DMS153 (cell line): ENCODE measurements at places on chromosomes 5 and 9.

DNA sequence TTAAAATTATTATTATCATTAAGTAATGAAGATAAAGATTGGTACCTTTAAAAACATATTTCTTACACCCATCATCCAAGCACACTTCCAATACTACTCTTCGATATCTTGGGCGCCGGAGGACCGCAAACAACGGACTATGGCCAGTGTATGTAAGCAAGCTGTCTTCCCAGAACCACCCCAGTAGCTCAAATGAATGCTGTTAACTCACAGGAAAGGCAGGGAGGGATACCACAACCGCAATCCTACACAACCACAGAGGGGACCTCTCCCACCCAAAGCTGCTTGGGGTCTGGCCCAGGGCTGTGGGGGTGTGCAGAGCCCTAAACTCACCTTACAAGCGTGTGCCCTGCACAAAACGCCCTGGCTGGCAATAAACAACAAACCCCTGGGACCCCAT is 20.6 kb downstream of the GOLM1 start:
- no peak for DNase-seq

- no peak for DNase-seq
These were observed 50.7 kb downstream of the ZNF622 start for GRCh38 chr5:16414861-16415260.

DNA sequence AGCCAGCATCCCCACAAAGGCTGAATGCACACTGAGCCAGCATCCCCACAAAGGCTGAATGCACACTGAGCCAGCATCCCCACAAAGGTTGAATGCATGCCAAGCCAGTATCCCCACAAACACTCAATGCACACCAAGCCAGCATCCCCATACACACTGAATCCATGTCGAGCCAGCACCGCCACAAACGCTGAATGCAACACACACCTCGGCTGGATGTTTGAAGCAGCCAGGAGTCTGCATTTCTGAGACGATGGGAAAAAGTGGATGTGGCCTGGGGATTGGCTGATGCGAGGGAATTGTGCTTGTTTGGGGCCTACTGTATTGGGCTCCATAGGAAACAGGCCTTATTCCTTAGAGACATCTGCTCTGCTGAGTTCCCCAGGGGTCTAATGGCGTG is 30.9 kb upstream of the CEP72 start:
- no peak for DNase-seq

DNA sequence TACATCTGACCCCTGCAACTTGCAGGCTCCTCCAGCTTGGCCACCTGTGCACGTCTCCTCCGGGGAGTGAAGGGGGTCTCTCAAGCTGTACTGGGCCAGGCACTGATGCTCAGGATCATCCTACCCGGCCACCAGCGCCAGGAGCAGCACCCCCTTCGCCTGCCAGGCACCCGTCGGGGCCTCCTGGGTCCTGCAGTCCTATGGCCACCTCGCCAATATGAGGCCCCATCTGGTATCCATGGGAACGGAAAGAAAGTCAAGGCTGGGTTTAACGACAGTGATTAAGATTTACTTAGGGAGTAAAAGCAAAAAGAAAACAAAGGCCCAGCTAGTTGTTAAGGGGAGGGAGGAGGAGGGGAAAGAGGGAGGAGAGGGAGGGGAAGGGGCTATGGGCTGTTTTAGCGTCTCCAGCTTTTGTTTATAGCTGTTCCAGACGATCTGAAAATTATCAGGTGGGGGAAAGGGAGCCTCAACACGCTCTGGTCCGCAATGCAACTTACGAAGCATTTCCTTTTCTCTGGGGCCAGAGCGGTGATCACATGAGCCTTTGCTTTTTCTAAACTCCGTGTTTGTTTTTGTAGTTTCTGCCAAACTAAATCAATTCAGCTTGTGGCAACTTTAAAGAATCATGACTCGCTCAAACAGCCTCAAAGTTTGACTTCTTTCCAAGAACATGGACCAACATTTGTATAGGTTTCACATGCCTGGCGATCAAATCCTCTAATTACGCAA is 132.4 kb downstream of the ROR2 start:
- DNase-seq: no peak

DNA sequence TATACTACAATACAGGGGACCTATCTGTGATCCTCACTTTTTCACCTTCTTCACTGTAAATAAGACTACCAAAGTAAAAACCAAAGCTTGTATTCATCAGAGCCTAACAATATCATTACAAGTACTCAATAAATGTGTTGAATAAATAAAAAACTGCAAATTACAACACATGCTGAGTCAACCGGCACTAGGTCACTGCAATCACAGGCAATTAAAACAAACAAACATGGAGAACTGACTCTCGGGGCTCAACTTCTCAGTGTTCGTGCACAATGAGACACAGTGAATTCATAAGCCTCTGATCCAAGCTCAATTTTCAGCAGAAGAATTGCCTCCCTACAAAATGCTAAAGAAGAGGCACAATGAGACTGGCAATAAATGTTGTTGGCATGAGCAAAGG is 69.2 kb downstream of the CDK5RAP2 start:
- DNase-seq: no peak

DNA sequence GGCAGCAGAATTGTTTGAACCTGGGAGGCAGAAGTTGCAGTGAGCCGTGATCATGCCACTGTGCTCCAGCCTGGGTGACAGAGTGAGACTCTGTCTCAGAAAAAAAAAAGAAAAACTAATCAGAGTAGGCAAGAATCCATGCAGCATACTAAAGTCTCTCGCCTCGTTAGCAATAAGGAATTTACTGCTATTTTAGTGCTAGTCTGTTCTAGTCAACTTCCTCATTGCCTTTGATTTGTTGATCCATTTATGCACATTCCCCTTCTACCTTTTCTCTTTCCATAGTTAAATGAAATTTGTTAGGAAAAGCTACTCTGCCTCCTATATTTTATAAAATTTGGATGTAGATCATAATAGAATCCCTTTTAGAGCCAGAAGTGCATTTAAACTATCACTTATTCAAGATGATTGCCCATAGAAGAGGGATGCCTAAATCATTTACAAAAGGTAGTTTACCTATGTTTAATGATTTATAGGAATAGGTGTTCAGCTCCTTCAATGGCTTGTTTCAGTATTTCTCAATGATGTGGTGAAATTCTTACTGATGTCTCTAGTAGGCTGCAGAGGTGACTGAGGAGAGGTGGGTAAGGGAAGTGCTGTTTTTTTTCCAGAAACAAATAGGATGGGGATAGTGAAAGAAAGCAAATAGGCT is 1.9 kb downstream of the LRRC19 start:
- no peak for DNase-seq
